ENCODE measurements at places on chromosomes 7 and 10. TPM values are rescaled to one million over a fixed set of nuclear protein-coding genes. Genes with fewer than 3 reads are reported as not detected.

The C10orf95 gene
- 2.7 TPM for total RNA-seq

The MYOZ1 gene
- total RNA-seq, result 3.5 TPM

The UPK3B gene
- 1.9 TPM for total RNA-seq

The EN2 gene
- 0.13 TPM for total RNA-seq

The SLC12A9 gene
- 29.9 TPM for total RNA-seq

The METTL27 gene
- 19.3 TPM for total RNA-seq

The ZNF32 gene
- 35.0 TPM for total RNA-seq

The HGF gene
- total RNA-seq, result 23.8 TPM

The LHFPL3 gene
- total RNA-seq, result not detected

The FERD3L gene
- not detected for total RNA-seq

GRCh38 chr10:44348496-44348895, 36.4 kb downstream of the CXCL12 start:
- DNase-seq, result no peak

DNA sequence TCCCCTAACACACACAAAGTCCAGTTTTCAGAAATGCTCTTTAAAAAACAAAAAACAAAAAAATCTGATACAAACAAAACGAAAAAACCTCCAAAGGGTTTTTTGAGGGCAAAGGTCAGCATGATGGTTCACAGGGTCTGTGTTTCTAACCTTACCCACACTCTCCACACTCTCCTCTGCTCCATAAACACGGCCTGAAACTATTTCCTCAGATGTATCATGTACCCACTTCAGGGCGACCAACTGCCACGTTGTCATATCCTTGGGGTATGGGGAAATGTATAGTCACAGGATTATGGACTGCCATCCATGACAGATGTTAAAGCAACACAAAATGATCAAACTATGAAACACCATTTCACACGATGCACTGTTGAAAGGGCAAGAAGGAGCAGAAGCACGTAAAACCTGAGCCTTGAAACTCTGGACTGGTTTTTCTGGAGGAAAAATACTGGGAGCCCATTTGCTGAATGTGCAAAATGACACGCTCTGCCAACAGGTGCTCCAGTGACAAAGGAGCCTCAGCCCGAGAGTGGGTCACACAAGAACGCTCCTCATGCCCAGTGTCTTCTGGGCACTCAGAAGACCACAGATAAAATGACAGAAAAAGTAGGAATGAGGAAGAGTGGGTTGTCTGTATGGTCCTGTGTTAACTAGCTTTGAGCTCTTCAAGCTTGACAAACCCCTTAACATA, 15.8 kb downstream of the NAPEPLD start:
- DNase-seq, result peak; percentile 39

- peak; percentile 71 for DNase-seq
Observed at GRCh38 chr10:130179640-130180039, 43.4 kb downstream of the GLRX3 start.

DNA sequence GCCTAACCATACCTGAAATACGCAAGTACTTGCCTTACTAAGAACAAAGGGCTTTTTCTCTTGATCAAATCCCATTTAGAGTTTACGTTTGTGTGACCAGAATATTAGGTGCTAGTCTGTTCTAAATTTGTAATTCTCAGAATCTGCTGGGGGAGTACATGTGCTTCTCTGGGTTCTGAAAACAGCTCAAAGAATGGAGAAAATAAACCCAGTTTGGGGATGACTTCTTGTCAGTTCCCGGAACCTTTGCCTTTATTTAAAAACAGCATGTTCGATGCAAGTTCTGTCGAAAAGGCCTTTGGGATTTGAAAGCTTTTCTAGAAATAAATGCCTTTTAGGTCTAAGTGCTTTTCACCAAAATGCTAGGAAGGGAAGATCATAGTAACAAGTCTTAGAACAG, 147.0 kb downstream of the ARID5B start:
- no peak for DNase-seq

DNA sequence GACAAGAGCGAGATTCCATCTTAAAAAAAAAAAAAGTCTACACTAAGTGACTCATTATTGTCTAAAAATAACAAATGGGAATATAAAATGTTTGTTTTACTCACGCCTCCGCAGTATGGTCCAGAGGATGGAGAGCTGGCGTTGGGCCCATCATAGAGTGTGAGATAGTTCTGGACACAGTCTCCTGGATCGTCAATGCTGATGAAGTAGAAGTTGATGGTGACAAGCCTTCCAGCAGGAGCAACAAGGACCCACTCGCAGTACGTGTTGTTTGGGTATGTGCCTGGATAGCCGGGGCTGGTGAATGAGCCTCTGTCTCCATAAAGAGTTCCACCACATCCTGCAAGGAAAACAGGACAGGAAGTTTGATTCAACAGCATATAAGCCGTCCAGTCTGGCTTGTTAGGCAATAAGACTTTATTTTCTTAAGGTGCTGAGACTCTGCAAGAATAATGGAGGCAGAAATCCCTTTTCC, 11.5 kb upstream of the RSU1 start:
- no peak for DNase-seq

DNA sequence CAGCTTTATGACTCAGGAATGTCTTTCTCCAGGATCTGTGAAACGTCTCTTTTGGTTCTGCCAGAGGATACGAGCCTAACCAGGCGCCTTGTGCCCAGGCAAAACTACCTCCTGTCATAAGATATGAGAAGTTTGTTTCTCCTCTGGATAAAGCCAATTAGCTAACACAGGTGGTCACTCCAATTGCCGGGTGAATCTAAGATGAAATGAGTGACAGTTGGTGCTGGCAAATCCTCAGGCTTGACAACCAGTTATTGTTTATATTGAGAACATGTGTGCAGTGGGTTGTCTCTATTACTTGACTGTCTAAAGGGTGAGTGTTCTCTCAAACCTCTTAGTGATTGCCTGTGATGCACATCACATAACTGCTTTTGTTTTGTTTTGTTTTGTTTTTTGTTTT, 449.1 kb downstream of the XPNPEP1 start:
- no peak for DNase-seq

GRCh38 chr10:13883636-13884444, 297.1 kb downstream of the PRPF18 start:
- DNase-seq, result no peak

DNA sequence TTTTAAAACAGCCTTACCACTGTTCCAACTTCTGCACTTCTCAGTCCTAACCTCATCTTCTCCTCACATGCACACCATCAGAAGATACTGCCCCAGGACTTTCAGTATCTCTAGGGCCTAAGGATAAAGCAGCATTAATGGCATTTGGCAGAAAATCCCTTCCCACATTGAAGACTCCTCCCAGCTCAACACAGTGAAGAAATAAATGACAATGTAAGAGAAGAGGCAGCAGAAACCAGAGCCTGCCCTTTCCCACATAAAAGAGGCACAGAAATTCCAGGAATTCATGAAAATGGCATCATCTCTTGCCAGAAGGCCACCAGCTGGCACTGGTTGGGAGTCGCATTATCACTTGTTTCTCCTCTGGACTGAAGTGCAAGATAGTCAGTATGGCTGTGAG, 3.7 kb downstream of the GCC1 start:
- no peak for DNase-seq

- no peak for DNase-seq
Observed at GRCh38 chr10:60235001-60235400, 154.7 kb downstream of the ANK3 start.

DNA sequence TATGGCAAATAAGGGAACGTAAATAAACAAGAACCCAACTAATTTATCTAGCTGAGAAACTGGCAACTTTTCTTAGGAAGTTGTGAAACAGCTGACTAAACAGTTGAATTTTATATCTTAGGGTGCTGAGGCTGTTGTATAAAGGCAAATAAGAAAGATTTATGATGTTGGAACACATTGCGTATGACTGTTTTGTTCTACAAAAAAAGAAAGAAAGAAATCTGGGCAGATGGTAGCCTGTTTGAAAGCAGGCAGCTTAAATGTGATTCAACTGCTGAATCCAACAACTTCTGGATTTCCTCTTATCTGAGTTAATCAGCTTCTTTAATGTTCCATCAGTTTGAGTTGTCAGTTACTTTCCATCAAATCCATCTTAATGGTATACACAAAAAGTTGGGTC, 214.5 kb downstream of the SNX13 start:
- DNase-seq, result peak; percentile 53

DNA sequence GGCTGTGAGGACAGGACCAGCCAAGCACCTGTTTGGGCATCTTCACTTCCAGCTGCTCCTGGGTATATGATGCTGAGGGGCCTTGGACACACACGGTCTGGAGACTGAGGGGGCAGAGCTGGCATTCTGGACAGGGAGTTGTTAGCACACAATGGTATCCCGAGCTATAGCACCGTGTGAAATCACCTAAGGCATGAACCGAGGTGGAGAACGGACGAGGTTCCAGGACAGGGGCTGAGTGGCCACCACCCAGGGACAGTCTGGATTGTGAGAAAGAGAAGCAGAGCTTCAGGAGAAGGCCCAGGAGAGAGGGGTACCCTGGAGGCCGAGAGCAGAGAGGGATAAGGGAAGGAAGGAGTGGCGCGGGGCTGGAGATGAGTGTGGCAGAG, 571.8 kb downstream of the TCERG1L start:
- no peak for DNase-seq

GRCh38 chr10:69367469-69367868, 49.2 kb downstream of the TACR2 start:
- DNase-seq, result no peak

DNA sequence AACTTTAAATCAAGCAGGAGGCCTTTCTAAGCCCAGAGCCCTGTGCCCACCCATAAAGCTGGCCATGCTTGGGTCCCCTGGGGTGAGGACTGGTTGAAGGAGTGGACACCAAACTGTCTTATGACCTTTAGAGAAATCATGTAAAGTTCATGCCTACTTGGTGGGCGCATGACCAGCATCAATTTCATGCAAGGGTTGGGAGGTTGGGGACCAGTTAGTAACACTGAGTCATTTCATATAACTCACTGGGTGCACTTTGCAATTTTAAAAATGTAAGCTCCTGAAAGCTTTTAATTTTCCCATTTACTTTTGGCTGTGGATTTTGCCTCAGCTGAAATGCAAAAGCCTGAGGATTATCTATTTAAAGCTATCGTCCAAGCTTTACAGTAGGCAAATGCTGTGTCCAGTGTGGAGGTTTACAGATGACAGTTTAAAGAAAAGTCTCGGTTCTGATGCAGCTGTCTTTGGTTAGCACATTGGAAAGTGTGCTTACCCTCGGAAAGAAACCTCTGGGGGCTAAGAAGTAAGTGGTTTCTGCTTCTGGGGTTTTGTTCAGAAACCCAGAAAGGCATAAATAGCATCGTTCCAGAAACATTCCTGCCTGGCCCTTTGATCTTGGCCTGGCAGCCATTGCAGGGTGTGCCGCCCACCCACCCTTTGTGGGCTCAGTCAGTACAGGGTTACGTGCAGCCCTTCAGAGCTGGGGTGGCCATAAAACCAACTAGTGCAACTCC, 48.8 kb upstream of the CHST15 start:
- no peak for DNase-seq

DNA sequence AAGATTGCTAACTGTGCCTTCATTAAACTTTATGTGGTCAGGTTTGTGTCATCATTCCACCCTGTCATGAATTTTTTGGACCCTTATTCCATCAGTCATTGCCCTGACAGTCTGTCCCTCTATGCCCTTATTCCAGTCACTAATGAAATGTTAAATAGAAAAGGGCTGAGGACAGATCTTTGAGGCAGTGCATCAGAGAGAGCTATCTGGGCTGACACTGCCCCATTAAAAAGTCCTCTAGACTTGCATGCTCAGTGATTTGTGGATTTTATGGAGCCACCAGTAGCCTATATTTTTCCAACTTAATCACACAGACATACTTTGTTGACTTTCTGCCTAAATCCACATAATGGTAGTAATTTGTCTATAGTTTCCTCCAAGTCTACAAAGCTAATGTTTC, 264.7 kb upstream of the YAE1 start:
- no peak for DNase-seq

- no peak for DNase-seq
Observed at GRCh38 chr10:114975091-114975490, 37.1 kb downstream of the TRUB1 start.

- no peak for DNase-seq
Observed at GRCh38 chr7:14851610-14852009, 50.9 kb downstream of the DGKB start.

- peak; percentile 46 for DNase-seq
Observed at GRCh38 chr7:73885975-73886798, 25.2 kb downstream of the TMEM270 start.

DNA sequence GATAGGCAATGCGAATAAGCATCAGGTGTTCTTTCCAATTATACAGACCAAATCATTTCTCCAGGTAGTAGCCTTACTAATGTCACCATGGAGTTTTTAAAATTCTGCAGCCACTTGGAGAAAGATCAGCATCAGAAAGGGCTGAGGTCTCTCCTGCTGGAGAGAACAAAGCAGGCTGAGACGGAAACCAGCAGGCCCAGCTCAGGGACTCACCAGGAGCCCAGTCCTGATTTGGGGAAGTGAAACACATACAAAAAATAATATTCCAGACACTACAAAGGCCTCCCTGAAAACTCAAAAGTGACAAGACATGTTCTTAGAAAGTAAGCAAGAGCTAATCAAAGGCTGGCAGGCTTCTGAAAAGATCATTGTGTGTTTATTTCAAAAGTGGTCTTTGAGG, 207.1 kb upstream of the GHITM start:
- no peak for DNase-seq

DNA sequence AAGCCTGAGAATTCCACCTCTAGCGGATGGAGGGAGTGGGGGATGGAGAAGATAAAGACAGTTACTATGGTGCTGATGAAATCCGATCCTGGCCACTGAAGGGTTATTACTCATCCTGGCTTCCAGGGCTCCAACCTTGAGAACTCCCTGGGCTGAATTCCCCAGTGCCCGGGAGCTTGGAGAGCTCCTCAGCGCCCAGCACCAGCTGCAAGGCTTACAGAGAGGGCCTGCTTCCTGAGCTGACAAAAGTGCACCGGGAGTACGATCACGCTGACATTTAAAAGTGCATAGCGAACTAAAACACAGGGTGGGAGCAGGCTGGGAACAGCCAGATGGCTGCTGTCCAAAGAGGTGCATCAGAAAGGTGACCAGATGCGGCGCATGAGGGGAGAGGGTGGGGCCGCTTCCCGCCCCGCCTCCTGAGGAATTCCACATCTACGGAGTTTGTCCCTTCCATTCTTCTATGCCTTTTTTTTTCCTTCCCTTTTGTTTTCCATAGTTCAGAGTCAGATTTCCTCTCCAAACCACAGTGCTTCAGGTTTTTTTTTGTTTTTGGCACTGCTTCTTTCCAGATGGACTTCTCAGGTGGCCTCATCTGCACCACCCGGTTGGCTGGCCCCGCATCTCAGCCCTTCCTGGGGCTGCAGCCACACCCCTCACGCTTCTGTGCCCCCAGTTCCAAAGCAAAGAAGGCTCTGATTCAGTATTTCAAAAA, 62.4 kb upstream of the MKRN1 start:
- peak; percentile 93 for DNase-seq
